Stimulated activated CD8-positive, alpha-beta memory T cell treated with anti-CD3 and anti-CD28 coated beads, Interleukin-7, amount 100 ng/mL, for 1 hour (primary cell): ENCODE measurements at places on chromosomes 2 and 18.

DNA sequence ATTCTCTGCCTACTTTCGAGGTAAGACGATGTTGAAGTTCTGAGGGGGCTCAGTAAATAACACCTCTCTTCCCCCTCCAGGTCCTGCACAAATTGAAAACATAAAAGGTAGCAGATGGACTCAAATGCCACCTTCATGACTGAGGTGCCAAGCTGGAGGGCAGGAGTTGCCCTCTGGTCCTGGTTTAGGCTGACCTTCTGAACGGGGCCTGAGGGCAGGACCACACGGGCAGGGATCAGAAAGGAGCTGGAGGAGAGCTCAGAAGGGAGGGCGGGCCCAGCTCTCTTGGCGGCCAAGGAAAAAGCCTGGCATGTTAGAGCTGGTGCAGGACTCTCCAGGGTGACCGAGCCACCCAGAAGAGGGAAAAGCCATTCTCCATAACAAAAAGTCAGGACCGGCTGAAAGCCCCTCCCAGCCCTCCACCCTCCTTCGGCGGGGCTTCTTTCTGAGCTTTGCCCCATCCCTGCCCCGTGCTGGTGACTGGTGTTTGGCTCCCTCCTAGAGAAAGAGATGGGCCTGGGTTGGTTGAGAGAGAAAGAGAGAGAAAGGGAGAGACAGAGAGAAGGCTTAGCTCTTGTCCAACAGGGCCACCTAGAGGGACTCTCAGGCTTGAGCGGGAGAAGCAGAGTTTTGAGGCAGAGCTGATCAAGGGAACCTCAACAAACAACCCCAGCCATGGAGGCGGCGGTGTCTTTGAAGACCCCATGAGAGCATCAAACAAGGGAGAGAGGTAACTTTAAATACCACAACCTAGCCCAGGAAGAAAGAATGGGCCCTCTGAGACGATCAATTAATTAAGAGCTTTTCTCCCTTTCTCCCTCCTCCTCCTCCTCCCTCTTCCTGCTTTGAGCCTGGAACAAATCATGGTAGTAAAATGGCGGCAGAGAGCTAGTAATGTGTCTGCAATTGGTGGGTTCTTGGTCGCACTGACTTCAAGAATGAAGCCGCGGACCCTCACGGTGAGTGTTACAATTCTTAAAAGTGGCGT, 50.8 kb downstream of the WIPF1 start:
- DNase-seq = no peak

- no peak for DNase-seq
Observed at GRCh38 chr18:8142131-8142711, 467.0 kb upstream of the RAB12 start.

DNA sequence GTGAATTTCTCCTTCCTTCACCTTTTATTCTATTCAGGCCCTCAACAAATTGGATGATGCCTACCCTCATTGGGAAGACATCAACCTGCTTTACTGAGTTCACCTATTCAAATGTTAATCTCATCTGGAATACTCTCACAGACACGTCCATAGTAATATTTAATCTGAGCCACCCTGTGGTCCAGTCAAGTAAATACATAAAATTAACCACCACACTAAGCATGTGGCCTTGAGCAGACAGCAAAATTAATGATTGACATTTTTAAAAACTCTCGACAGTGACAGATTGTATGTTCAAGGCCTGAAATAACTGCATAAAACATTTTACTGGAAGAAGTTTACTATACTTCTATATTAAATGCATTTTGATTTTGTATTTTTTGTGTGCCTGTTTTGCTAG, 540.6 kb upstream of the GCFC2 start:
- DNase-seq = no peak

- DNase-seq = no peak
Observed at GRCh38 chr18:76422838-76423237, 72.2 kb downstream of the ZNF516 start.

DNA sequence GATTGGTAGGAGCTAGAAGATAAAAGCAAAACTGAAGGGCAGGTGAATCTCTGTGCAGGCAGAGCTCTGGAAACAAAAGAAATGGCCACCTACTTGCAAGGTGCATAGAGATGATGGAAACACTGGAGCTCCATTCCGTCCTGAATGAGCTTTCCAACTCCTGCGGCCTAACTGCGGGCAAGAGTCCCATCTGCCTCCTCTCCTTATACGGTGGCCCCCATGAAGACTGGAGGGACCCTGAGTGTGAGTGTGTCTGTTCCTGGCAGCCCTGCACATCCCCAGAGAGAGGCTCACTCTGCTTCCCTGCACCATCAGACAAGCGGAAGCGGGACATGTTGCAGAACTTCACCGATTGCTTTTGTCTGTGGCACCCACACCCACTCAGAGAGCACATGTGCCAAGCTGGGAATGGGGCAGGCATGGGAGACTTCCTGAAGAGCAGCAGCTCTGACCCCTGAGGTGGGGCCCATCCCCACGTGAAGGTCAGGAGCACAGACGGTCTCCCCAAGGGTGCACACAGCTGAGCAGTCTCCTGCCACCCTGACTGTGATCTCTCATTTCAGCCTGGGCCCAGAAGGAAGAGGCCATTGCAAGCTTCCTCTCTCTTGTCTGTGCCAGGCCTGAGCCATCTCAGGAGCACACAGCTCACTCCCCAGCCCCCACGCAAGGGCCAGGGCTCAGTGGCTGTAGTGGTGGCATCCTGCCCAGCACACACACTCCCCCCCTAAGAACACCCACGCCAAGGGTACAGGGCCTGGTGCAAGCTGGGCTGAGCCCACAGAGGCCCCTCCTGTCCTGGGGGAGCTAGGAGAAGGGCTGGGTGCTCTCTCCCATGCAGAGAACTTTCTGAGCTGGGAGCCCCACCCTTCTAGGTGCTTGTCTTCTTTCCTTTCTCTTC, 75.3 kb downstream of the STPG4 start:
- DNase-seq = no peak

DNA sequence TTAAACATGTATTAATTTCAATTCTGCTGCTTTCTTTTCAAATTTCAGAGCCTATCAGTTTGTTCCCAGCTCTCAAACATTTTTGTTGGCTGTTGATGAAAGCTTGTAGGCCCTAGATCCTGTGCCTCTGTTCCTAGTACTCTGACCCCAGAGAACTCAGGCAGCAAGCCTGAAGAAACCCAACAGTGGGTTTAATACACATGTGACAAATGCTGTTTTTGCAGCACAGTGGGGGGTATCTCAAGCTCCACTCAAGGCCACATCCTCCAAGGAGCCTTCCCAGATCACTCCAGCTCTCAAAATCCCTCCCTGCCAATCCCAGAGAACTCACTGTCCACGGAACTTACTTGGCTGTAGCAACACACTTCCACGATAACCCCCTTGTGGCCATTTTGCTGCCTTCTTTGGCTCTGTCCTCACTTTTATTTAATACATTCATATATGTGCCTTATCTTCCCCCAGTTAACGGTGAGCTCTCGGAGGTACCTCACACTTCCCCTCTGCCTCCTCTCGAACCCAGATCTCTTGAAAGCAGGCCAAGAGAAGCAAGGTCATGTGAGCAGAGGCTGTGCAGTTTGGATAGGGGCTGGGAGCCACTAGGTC, 122.4 kb downstream of the TNS1 start:
- no peak for DNase-seq

DNA sequence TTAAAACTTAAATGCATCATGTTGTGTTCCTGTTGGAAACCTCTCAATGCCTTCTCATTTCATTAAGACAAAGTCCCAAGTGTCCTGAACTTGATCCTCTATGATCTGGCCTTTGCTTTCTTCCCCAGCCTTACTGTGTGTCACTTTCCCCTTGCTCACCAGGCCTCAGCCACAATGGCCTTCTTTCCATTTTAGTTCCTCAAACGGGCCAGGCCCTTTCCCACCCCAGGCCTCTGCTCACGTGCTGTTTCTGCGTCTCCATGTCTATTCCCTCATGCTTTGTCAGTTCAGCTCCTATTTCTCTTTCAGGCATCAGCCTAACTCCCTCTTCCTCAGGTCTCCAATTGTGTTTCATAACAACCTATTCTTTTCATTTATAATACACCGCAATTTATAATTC, 19.5 kb downstream of the CXCR4 start:
- DNase-seq = no peak

GRCh38 chr2:80361904-80362303, 57.4 kb upstream of the LRRTM1 start:
- DNase-seq = no peak

DNA sequence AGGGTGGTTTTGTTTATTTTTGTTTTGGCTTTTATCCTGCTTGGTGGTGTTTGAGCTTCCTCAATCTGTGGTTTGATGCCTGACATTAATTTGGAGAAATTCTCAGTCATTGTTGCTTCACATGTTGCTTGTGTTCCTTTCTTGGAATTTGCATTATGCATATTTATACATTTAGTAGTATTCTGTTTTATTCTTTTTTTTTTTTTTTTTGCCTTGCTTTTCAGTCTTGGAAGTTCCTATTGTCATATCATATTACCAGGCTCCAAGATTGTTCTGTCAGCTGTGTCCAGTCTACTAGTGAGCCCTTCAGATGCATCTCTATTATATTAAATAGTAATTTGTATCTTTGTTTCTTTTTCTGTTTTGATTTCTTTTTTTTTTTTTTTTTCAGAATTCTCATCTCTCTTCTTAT, 77.0 kb downstream of the EPC2 start:
- no peak for DNase-seq

DNA sequence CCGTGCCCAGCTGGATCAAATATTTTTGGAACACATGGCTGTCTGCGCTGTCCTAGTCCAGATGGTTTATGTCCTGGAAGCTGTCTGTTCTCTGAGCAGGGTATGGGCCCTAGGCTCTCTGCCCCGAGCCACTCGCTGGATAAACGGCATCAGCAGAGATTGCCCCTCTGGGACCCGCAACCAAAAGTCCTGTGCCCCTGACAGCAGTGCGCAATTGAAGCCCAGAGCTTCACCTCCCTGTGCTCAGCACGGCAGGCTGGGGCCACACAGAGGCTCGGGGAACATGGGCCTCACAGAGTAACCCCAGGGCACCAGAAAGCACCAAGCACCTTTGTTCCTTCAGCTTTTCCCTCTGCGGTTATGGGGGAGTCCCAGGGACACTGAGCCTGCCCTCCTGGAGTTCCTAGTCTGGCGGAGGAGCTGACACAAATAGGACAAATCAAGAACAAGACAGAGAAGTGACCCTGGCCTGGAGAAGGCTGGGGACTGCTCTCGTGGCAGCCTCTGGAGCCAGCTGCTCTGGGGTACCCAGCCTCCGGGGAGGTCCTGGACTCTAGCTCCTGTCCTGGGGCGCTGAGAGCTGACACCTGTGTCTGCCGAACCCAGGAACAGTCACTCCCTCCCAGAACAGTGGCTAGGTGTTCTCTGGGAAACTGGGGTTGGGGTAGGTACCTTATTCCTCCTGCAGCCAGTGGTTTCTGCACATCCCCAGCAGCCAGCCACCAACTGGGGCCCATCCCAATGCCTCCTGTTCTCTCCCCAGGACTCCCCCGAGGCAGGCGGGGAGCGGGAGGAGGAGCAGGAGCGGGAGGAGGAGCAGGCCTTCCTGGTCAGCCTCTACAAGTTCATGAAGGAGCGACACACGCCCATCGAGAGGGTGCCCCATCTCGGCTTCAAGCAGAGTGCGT, 12.3 kb downstream of the ARID5A start:
- no peak for DNase-seq

DNA sequence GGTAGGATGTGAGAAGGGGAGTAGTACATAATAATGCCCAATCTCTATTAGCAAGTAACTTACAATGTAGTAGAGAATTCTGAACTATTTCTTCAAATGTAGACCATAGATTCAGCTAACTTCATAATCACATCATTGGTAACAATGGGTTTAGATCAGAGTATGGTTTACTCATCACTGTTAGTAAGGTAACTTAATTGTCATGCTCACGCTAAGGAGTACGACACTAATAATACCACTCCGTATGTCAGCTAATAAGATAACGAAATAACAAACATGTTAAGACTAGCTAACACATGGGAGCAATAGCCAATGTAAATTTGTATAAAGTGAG, 56.4 kb upstream of the CCDC141 start:
- DNase-seq = no peak

DNA sequence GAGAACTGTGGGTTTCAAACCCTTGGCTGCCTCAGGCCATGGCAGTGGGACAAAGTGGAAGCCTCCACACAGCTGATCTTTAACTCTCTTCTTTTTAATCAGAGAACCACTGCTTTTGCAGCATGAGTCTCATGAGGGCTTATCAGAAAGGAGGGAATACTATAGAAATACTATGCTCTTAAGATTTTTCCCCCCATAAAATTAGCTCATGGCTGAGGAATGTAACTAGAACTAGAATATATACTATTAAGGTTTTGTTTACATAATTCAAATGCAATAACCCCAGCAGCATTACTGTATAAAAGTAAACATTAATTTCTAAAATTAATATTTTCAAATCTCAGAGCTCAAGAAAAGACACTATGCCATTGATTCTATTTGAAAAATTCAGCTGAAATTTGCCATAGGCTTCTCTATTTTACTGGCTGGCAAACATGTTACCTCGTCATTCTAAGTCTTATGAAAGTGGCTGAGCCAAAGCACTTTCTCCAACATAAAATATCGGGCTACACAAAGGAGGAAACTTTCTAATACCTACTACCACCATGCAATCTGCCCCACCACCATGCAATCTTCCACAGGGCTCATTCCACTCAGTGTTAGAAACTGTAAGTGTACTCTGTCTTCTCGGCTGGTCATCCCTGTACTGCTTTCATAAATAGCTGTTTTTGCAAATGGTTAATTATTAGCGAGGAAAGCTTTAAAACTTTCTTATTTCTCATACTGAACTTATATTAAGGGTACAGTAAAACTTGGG, 42.5 kb downstream of the WDR35 start:
- no peak for DNase-seq

DNA sequence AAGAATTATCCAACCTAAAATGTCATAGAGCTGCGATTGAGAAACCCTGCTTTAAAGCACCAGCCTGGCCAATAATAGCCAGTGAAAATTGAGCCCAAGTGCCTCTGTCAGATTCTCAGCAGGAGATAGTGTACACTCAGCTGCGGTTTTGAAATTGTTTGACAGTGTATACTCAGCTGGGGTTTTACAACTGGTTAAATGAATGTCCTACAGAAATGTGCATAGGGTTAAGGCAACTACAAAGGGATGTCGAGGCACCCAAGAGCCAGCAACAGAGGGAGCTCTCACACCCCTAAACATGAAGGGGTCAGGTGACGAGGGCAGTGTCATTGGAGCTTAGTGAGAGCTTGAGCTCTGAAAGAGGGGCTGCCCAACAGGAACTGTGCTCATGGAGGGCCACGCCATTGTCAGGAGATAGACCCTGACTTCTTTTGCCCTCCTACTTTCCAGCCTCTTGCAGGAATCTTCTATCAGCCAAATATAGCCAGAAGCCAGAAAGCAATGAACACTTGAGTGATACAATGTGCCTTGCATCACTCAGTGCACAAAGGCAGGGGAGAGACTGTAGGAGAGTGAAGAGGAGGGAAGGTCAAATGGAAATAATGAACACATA, 15.1 kb downstream of the ACTG2 start:
- no peak for DNase-seq

GRCh38 chr2:226520723-226521122, 278.9 kb downstream of the IRS1 start:
- DNase-seq = no peak

GRCh38 chr2:181178823-181179412, 198.5 kb downstream of the UBE2E3 start:
- no peak for DNase-seq

GRCh38 chr2:197883354-197884032, 79.1 kb downstream of the PLCL1 start:
- DNase-seq = no peak

GRCh38 chr18:36817039-36817438, 11.8 kb downstream of the TPGS2 start:
- DNase-seq = no peak
